ENCODE measurements at places on chromosomes 1 and 21. TPM values are rescaled to one million over a fixed set of nuclear protein-coding genes. Genes with fewer than 3 reads are reported as not detected.

ADGRL2 gene
- 64.4 TPM for total RNA-seq

CD1E gene
- total RNA-seq = not detected

IGSF3 gene
- 14.3 TPM for total RNA-seq

ZNF281 gene
- 7.0 TPM for total RNA-seq

OPTC gene
- not detected for total RNA-seq

RHCE gene
- total RNA-seq = 0.71 TPM

CORT gene
- total RNA-seq = not detected

ANGPTL3 gene
- not detected for total RNA-seq

NBPF6 gene
- total RNA-seq = not detected

ZNF648 gene
- not detected for total RNA-seq

REN gene
- total RNA-seq = not detected

RNF186 gene
- total RNA-seq = not detected

MIXL1 gene
- total RNA-seq = not detected

MFSD2A gene
- 3.8 TPM for total RNA-seq

INTS7 gene
- 10.2 TPM for total RNA-seq

CDC14A gene
- total RNA-seq = 4.7 TPM

TMEM269 gene
- total RNA-seq = 0.13 TPM

LENEP gene
- not detected for total RNA-seq
